Activated CD4-positive, alpha-beta T cell treated with anti-CD3 and anti-CD28 coated beads for 4 hours (primary cell): ENCODE measurements at places on chromosomes 7 and 10.

- DNase-seq, result no peak
These were observed 53.2 kb downstream of the ANKMY2 start for GRCh38 chr7:16592395-16592794.

DNA sequence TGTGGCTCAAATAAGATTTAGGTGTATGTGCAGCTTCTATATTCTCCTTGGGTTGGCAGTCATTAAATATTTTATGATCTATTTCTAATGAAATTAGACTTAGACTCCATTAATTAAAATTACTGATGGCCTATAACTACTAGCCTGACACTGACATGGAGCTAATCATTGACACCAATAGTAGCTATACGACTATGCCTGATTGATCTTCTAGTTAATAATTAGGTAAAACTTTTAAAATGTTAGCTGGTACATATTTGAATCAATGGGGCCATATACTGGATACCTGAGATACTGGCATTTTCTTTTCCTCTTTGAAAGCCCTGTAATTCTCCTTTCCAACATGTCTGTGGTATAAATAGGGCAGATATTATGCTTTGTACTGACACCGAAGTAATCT is 14.4 kb downstream of the WEE2 start:
- no peak for DNase-seq

DNA sequence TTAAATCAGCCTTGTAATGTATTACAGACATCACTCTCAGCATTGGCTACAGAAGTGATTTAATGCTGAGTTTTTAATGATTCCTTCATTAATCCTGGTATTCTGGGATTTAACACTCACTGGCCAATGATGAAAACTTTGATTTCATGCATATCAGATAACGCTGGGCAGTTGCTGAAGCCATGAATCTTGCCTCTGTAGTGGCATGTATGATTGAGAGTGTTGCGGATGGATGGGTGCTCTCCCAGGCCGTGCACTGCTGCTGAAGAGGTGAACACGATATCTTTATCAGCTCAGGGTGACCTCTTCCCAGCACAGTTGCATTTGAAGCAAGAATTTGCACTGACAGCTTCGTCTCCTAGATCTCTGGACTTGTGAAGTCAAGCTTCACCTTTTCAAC is 168.7 kb downstream of the LRRC4 start:
- DNase-seq, result no peak

DNA sequence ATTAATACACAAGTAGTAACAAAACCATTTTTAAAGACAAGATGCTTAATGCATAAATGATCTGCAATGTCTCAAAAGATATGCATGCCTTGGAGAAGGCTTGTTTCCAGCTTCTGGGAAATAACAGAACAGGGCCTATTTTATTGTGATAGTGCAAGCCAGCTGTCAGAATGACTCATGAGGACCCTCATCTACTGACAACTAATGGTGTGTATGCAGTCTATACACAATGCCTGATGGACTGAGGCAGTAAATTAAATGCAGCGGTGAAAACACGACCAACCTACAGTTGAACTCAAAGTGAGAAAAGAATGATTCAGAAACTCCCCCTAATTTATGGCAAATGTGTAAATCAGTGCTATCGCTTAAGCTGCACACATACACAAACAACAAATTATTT is 46.3 kb downstream of the VPS41 start:
- DNase-seq, result no peak

DNA sequence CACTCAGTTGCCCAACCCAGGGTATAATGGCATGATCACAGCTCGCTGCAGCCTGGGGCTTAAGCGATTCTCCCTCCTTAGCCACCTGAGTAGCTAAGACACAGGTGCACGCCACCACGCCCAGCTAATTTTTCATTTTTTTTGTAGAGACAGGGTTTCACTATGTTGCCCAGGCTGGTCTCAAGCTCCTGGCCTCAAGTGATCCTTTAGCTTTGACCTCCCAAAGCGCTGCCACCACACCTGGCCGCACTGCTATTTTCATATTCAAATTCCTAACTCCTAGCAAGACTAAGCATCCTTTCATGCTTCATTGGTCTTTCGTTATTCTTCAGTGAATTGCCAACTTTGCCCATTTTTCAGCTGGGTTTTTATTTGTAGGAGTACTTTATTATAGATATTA is 30.4 kb upstream of the DAGLB start:
- DNase-seq, result no peak
